ENCODE measurements at places on chromosomes 13 and 19.

- DNase-seq = no peak
Measured at GRCh38 chr13:105814902-105815250, 720.6 kb downstream of the EFNB2 start.

GRCh38 chr13:36395280-36395679 is 37.0 kb upstream of the CCNA1 start:
- no peak for DNase-seq

- DNase-seq = no peak
Measured at GRCh38 chr13:96104516-96104915, 14.6 kb downstream of the HS6ST3 start.

- peak; percentile 54 for DNase-seq
Measured at GRCh38 chr19:53906211-53907192, 2.6 kb upstream of the CACNG7 start.

GRCh38 chr19:4575267-4576015 is 16.0 kb upstream of the SEMA6B start:
- no peak for DNase-seq

DNA sequence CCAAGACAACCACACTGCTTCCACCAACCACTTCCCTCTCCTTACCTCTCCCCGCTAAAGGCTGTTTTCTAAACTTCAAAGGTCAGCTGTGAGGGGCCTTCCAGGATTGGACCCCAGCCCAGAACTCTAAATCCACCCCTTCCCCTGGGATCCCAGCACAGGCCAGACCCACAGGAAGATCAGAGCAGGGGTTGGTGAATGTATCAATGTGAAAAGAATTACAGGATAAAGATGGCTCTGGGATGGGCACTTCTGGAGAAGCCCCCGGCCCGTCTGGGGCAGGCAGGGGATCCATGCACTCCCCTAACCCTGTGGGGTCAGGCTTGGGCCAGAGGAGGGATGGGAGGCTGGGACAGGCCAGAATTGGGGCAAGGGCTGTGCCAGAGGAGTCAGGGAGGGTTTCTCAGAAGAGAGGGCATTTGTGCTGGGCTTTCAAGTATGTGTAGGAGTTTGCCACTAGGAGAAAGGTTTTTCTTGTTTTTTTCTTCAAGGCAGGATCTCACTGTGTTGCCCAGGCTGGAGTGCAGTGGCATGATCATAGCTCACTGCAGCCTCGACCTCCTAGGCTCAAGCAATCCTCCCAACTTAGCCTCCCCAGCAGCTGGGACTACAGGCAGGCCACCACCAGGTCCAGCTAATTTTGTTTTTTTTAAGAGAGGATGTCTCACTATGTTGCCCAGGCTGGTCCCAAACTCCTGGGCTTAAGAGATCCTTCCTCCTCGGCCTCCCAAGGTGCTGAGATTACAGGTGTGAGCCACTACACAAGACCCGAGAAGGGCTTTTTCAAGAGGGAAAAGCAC is 1.0 kb upstream of the MEF2B start:
- DNase-seq = no peak

- DNase-seq = no peak
Measured at GRCh38 chr13:38213314-38213713, 136.3 kb upstream of the UFM1 start.

DNA sequence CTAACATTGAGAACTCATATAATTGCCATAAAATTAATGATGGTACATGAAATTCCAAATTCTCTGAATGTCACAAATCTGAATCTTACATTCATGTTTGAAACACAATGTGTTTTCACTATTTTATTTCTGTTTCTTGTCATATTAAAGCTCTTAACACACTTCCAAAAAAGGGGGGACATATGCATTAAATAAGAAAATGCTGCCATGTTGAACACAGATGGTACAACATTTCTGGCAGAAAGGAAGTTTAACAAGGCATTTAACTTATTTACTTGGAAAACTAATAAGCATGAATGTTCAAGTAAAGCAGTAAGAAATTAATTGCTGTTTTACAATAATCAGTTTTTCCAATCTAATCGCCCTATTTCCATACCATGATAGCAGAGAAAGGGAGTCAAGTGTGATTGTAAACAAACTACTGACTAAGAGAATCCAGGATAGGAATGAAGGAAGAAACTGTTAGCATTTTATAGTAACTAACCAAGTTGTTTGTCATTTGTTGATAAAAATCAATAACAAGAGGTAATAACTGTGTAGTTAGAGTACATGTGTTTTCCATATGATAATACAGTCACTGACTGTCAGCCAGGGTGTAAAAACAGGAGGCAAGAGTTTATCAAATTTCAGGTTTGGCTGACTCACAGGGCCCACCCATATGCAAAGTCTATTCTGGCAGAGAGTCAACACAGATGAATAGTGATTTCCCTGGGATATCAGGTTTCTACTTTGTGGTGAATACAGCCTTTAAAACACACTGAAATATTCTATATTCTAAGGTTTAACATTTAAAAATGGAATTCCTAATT is 5.7 kb upstream of the FOXO1 start:
- no peak for DNase-seq

DNA sequence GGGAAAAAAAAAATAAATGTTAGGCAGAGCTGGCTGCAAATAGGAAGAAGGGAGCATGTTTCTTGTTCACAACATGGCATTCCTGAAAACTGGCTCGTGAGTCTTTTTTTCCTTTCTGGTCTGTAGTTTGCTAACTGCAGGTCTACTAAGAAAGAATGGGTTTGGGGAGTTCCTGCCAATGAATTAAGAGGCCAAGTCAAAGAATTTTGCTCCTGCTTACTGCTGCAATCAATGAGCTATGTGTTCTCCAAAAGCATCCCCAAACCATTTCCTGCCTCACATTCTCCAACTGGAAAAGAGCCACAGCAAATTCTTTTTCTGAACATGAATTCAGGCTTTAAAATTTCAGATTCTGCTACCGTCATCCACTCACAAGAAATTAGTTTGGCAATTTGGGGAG is 88.6 kb downstream of the DCT start:
- no peak for DNase-seq

DNA sequence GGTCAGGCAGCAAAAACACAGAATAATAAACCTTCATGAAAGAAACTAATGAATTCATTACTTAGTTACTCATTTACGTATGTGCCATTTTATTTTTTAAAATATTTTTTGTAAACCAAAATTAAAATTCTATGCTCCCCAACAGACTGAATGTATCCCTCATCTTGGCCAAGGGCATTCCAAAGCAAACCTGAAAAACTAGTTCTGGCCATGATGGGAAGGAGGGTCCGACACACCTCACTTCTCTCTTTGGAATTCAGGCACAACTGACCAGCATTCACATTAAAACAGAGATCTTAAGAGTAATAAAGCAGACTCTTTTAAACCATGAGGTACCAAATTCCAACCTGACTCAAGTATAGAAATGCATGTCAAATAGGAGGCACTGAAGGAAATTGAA is 1576.9 kb upstream of the SPRY2 start:
- DNase-seq = no peak

- DNase-seq = no peak
Measured at GRCh38 chr13:64428196-64428595, 2801.9 kb downstream of the PCDH9 start.

DNA sequence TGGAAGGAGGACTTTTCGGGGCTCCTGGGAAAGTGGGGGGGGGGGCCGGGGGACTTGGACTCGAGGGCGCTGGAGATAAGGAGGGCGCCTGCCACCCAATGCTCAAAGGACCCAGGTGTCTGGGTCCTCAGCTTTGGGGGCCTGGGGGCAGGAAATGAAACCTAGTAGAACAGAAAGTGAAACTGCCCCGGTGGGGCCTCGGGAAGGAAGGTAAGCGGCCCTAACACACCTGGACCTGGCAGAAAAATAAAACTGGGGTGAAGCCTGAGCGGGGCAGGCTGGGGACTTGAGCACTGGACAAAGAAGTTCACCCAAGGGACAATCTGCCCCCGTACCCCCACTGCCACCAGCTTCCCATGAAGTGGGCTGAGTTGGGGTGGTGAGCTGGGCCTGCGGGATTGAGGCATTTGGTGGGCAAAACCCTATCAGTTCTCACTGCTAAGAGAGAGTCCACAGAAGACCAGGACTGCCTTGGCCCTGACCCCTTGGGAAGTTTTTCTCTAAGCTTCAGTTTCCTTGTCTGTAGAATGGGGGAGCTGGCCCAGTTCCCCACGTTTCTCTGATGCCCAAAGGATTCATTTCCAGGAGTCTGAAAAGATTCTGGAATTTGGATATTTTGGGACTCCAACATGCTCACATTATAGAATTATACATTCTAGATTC is 2.3 kb downstream of the PRKD2 start:
- DNase-seq = no peak

DNA sequence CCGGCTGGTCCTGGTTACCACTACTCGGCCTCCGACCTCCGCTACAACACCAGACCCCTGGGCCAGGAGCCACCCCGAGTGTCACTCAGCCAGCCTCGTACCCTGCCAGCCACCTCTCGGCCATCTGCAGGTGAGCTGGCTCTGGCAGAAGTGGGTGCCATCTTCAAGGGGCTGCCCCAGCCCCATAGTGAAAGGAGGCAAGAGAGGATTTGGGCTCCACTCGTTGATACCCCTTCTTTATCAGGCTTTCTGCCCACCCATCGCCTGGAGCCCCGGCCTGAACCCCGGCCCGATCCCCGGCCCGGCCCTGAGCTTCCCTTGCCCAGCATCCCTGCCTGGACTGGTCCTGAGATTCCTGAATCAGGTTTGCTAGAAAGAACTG is 7.1 kb downstream of the LTBP4 start:
- DNase-seq = no peak

GRCh38 chr13:39189778-39190177 is 151.5 kb downstream of the NHLRC3 start:
- DNase-seq = no peak

GRCh38 chr13:113369881-113370280 is 6.0 kb upstream of the GRTP1 start:
- DNase-seq = no peak

DNA sequence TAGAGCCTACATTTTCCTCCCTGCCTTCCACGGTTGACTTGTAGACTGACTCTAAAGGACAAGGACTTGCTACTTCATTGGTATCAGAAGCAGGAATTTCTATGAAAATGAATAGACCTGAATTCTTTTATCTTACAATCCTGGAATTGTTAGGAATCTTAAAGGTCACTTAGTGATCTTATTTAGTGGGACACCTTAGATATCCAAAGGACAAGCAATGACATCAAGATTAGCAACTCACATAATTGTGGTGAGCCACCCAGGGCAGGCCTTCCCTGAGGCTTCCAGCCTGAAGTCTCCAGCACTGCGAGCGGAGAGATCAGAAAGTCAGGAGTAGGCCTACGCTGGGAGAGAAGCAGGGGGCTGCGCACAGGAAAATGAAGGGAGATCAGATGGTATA is 37.8 kb downstream of the KLF5 start:
- no peak for DNase-seq

DNA sequence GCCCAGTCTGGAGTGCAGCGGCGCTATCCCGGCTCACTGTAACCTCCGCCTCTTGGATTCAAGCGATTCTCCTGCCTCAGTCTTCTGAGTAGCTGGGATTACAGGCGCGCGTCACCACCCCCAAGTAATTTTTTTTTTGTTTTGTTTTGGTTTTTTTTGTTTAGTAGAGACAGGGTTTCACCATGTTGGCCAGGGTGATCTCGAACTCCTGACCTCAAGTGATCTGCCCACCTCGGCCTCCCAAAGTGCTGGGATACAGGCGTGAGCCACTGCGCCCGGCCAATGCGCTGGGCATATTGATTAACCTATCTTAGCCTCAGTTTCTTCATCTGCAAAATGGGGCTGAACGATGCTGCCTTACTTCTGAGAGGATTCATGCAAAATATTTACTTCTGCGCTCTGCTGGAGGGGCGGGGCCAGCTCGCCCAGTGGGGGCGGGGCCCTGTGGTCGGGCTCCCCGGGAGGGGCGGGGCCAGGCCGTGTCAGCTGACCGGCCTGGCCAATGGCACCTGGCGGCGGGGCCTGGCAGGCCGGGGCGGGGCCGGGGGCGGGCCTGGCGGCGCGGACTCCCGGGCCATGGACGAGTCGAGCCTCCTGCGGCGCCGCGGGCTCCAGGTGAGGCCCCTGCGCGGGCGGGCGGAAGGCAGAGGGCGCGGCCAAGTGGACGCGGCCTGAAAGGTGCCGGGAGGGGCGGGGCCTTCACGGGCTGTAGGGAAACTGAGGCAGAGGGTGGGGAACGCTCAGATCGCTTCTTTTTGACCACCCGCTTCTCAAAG is at the start of gene MAST3:
Gene MAST3, plus strand, starts transcription at position 562 of the 776 bp plus-strand sequence. Its CDS starts 15 bp downstream, at position 577.
- DNase-seq = peak; percentile 85

GRCh38 chr13:52033039-52033438 is 8.5 kb downstream of the UTP14C start:
- DNase-seq = no peak

DNA sequence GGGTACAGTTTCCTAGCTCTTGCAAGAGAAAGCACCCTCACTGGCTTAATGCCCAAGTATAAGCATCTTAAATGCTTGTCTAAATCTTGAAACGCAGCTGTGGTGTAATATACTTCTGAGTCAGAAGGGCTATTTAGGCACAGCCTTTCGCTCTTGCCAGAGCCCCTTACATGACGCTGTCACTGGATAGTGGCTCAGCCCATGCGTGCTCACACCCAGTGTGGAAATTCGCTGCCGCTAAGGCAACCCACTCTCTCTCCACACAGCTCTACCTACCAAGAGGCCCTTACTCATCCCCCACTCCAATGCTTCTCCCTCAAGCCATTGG is 24.0 kb downstream of the UQCRFS1 start:
- no peak for DNase-seq

DNA sequence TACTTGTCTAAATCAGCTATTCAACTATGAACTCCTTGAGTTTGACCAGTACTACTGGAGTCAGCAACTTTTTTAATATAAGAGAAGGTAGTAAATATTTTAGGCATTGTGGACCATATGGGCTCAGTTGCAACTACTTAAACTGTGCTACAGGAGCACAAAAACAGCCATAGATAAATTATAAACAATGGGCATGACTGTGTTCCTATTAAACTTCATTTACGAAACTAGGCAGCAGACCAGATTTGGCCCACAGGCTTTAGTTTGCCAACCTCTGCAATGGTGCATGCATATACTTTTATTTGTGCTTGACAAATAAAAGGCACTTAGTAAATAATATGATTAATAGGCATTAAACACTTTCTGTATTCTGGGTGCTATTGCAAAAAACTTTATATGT is 7.6 kb downstream of the FNDC3A start:
- no peak for DNase-seq

GRCh38 chr13:67231289-67232000 is 1.3 kb upstream of the PCDH9 start:
- DNase-seq = no peak

GRCh38 chr13:70736622-70737317 is 628.5 kb upstream of the KLHL1 start:
- DNase-seq = no peak

DNA sequence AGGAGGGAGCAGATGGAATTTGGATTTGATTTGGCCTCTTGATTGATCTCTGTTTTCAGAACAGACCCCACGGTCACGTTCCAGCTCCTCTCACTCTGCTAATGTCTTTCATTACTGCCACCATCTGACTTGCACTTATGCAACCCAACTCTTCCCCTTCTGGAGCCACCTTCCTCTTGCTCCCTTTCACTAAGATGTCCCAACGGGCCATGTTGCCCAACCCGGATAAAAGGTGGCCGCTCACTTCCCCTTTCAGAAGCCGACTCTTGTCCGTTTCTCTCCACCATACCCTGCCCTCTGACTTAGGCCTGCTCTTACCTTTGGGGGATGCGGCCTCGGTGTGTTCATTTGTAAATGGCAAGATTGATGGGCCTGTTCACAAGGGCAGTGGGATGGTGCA is 27.4 kb upstream of the CYP4F8 start:
- no peak for DNase-seq

- DNase-seq = no peak
Measured at GRCh38 chr13:99657848-99658260, 156.6 kb downstream of the TM9SF2 start.

GRCh38 chr13:87810391-87810801 is 139.2 kb downstream of the SLITRK5 start:
- DNase-seq = no peak

GRCh38 chr19:15529774-15530372 is 21.5 kb downstream of the CYP4F22 start:
- DNase-seq = no peak

Measured in RWPE2 (cell line).